ENCODE measurements at places on chromosomes 7 and 10. TPM values are rescaled to one million over a fixed set of nuclear protein-coding genes. Genes with fewer than 3 reads are reported as not detected.

DNA sequence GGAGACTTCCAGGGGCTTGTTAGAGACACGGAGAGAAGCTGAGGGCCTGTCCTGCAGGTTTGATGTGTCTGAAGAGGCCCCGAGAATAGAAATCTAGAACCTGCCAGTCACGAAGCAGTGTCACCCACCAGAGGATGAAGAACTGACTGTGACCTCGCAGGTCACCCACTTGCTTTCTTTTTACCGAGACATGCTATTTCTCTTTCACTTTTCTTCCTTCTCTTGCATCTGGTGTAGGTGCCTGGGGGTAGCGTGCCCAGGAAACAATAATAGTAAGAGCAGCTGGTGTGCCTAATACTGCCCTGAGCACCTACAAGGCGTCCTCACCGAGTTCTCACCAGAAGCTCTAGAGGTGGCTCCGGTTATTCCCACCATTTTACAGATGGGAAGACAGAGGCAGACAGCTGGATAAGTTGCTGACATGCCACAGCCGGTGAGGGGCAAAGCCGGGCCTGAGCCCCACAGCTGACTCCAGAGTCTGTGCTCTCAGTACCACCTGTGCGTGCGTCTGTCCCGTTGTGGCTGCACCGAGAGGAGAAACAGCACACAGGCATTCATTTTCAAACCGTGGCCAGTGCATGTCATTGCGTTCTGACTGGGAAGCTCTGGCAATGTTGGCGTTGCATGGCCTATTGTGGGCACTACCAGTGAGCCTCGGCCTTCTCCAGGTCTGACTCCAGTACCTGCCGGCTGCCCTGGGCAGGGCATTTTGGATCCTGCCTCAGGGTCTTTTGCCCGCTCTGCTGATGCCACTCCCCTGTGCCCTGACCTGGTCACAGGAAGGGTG, 7.8 kb downstream of the CHST3 start:
- DNase-seq: no peak

DNA sequence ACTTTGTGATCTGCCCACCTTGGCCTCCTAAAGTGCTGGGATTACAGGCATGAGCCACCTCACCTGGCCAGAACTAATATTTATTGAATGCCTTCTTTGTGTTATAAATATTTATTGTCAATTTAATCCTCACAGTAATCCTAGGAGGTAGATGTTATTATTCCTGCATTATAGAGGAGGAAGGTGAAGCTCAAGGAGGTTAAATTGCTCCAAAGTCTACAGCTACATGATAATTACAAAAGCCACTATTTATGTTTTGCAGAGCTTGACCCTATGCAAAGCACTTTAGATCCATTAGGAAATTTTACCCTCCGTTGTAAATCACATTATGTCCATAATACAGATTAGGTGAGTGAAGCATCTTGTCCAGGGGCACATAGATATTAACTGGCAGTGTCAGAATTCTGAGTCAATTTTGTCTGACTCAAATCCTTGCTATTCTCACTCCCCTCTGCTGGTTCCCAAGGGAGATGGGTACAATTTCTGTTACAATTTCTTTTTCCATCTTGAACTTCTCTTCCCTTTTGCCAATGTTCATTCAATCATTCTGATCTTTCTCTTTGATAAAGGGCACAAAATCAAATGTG, 25.7 kb upstream of the CDK14 start:
- no peak for DNase-seq

- no peak for DNase-seq
Measured at GRCh38 chr10:72124989-72125388, 36.6 kb upstream of the SPOCK2 start.

DNA sequence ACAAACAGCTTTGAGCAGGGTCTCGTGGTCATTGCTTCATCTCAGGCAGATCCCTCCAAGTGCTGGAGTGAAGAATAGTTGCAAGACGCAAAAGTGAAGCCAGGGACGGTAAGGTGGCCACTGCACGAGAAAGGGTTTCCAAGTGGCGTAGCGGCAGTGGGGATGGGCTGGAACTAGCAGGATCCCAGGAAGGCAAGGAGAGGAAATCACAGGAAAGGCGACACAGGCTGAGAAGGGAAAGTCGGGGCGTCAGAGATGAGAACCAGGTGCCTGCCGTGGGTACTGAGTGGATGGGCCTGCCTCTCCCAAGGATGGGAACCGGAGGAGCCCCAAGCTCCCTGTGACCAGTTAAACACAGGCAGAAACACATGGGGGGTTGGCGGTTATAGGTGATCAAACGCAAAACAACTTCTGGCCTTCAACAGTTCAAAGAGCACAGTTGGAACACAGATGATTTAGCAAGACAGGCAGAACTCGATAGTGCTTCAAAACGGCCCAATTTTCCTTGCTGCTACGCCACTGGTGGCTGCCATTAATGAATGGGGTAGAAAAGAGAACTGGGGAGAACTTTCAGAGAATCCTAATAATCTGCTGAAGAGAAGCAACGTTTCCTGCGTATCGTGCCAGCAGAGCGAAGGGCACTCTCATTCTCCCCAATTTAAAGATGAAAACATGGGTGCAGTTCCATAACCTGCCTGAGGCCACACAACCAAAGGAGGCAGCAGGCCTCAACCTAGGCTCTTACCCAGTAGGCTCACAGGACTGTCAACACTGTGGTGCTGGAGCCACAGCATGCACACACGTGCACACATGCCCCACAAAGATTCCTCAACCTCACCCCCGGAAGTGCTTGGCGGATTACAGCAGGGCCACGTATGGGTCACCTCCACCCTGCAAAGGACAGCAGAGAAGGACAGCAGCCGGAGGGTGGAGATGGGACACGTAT, 61.9 kb downstream of the MAD1L1 start:
- no peak for DNase-seq

DNA sequence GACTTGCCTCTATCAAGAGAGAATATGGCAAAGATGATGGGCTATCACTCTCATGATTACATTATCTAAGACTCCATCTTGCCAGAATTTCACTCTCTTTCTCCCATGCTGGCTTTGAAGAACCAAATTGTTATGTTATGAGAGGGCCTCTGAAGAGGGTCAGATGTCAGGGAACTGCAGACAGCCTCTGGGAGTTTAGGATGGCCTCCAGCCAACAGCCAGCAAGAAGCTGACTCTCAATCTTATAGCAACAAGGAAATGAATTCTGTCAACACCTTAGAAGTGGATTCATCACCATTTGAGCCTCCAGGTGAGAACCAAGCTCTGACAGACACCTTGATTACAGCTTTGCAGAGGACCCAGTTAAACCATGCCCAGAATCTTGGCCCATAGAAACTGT, 33.6 kb downstream of the ZNF22 start:
- DNase-seq: no peak

CNNM1 gene
- 0.20 TPM for polyA plus RNA-seq

FOXP2 gene
- polyA plus RNA-seq: 0.66 TPM

TWIST1 gene
- polyA plus RNA-seq: 3.6 TPM

PRSS2 gene
- polyA plus RNA-seq: 0.16 TPM

MBL2 gene
- not detected for polyA plus RNA-seq
